ENCODE measurements at places on chromosomes 2 and 18. TPM values are rescaled to one million over a fixed set of nuclear protein-coding genes. Genes with fewer than 3 reads are reported as not detected.

EFEMP1 gene
- total RNA-seq, result 42.8 TPM

GRCh38 chr18:9737472-9738121 is 29.5 kb downstream of the RAB31 start:
- peaks cover 23% of the 10 kb centered on the region for H3K4me1 ChIP-seq
- H3K4me3 ChIP-seq, result no peak overlapping the region
- no peaks in the 10 kb centered on the region for H3K27me3 ChIP-seq
- DNase-seq, result peak; percentile 44
- no peaks in the 10 kb centered on the region for H3K36me3 ChIP-seq
- no peak overlapping the region for H3K27ac ChIP-seq

DNA sequence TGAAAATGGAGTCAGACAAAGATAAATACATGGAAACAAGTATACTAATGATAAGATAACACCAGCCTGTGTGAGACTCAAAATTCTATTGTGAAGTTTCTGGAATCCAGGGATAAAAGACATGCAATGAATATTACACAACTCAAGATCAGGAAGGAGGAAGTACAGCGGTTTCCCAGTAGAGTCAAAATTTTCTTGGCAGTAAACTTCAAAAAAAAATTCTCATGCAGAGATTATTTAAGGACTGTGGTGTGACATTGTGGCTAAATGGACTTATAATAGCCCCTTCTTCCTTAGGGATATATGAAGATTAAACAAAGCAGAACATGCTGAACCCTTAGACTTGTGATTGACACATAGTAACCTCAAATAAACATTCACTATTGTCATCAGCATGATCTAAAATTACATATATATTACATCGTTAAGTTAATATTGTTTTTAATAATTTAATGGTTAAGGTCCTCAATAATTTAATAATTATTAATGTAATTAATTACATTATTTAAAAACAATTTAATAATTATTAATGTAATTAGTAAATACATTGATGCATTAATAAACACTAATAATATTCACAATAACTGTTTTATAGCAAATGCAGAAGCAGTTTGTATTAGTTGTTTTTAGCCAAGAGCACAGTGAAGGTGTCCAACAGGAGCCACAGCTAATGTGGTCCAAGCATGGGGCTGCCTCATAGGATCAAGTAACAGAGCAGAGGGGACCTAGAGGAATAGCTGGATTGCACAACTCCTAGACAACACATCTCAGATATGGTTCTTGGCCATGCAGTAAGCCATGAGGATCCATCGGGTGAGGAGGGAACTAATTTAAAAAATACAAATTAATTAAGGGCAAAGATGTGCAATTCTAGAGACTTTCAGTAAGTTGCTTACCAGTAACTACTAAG is 77.3 kb downstream of the POLE4 start:
- H3K4me1 ChIP-seq, result no peaks in the 10 kb centered on the region
- no peaks in the 10 kb centered on the region for H3K36me3 ChIP-seq
- no peaks in the 10 kb centered on the region for H3K27me3 ChIP-seq
- H3K27ac ChIP-seq, result peak overlapping the region; percentile 62
- DNase-seq, result no peak

GRCh38 chr2:97745474-97746174 is 32.2 kb downstream of the ZAP70 start:
- peaks cover 18% of the 10 kb centered on the region for H3K4me1 ChIP-seq
- peaks cover 10% of the 10 kb centered on the region for H3K36me3 ChIP-seq
- H3K27me3 ChIP-seq, result no peaks in the 10 kb centered on the region
- H3K27ac ChIP-seq, result no peak overlapping the region

GRCh38 chr2:95300450-95300849 is 3.3 kb downstream of the KCNIP3 start:
- no peaks in the 10 kb centered on the region for H3K36me3 ChIP-seq
- H3K4me1 ChIP-seq, result peaks cover 29% of the 10 kb centered on the region
- no peak for DNase-seq
- peaks cover 8% of the 10 kb centered on the region for H3K27me3 ChIP-seq
- H3K4me3 ChIP-seq, result no peak overlapping the region

GRCh38 chr2:174002679-174003078 is 37.5 kb upstream of the SP3 start:
- no peaks in the 10 kb centered on the region for H3K36me3 ChIP-seq
- DNase-seq, result no peak
- no peak overlapping the region for H3K27ac ChIP-seq
- no peaks in the 10 kb centered on the region for H3K27me3 ChIP-seq

GRCh38 chr2:197191177-197191939 is 119.2 kb downstream of the ANKRD44 start:
- DNase-seq, result no peak
- H3K27me3 ChIP-seq, result peaks cover 3% of the 10 kb centered on the region
- H3K36me3 ChIP-seq, result no peaks in the 10 kb centered on the region

ANKZF1 gene
- total RNA-seq, result 58.3 TPM

- no peak for DNase-seq
- no peaks in the 10 kb centered on the region for H3K36me3 ChIP-seq
- no peaks in the 10 kb centered on the region for H3K4me1 ChIP-seq
- no peak overlapping the region for H3K4me3 ChIP-seq
- H3K27ac ChIP-seq, result no peak overlapping the region
- H3K27me3 ChIP-seq, result no peaks in the 10 kb centered on the region
Measured at GRCh38 chr18:25946540-25946939, 143.9 kb downstream of the SS18 start.

DNA sequence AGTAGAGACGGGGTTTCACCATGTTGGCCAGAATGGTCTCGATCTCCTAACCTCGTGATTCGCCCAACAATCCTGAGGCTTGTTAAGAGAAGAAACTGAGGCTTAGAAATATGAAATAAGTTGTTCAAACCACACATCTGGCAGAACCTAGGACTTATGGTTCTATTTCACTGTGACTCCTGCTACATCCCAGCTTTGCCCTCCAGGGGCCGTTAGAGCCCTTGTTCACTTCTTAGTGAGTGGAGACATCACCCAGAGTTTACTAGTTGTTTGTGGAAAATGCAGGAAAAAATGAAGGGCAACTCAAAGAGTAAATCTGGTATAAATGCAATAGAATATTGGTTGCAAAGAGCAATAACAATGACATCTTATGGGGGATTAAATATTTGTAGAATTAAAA is 43.9 kb downstream of the MARCHF4 start:
- peaks cover 17% of the 10 kb centered on the region for H3K27me3 ChIP-seq
- DNase-seq, result no peak
- no peaks in the 10 kb centered on the region for H3K36me3 ChIP-seq
- no peak overlapping the region for H3K4me3 ChIP-seq
- no peak overlapping the region for H3K27ac ChIP-seq
- no peaks in the 10 kb centered on the region for H3K4me1 ChIP-seq

- peak overlapping the region; percentile 15 for H3K27ac ChIP-seq
- H3K4me3 ChIP-seq, result no peak overlapping the region
- peaks cover 9% of the 10 kb centered on the region for H3K27me3 ChIP-seq
- H3K36me3 ChIP-seq, result no peaks in the 10 kb centered on the region
Measured at GRCh38 chr18:49678440-49678839, 116.6 kb downstream of the LIPG start.

GRCh38 chr2:6392966-6393365 is 472.7 kb downstream of the CMPK2 start:
- H3K27me3 ChIP-seq, result no peaks in the 10 kb centered on the region
- H3K4me3 ChIP-seq, result no peak overlapping the region
- peaks cover 2% of the 10 kb centered on the region for H3K4me1 ChIP-seq

RAB27B gene
- 1.3 TPM for total RNA-seq

- no peak overlapping the region for H3K27ac ChIP-seq
- H3K27me3 ChIP-seq, result no peaks in the 10 kb centered on the region
- peaks cover 11% of the 10 kb centered on the region for H3K4me1 ChIP-seq
- no peak for DNase-seq
- no peaks in the 10 kb centered on the region for H3K36me3 ChIP-seq
- no peak overlapping the region for H3K4me3 ChIP-seq
Measured at GRCh38 chr2:109001201-109001600, 12.2 kb upstream of the EDAR start.

LMAN2L gene
- total RNA-seq, result 33.3 TPM

DNA sequence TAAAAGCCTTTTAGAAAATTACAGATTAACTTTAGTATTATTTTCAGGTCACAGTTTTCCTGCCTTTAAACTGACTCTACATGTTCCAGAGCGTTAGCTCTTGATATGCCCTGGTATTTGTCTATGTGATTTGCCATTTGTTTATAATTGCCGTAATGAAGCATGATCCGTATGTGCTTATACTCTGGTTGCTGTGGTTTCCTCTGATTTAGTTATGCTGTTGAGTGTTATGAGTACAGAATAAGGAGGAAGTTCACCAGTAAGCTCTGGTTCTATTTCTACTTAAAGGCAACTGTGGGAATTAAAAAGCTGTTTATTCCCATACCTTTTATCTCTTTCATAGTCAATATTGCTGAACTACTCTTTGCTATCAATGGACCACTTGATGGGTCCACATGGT is 123.5 kb downstream of the OSBPL6 start:
- H3K4me1 ChIP-seq, result peaks cover 41% of the 10 kb centered on the region
- H3K4me3 ChIP-seq, result no peak overlapping the region

- no peaks in the 10 kb centered on the region for H3K4me1 ChIP-seq
- no peaks in the 10 kb centered on the region for H3K27me3 ChIP-seq
- peaks cover 2% of the 10 kb centered on the region for H3K36me3 ChIP-seq
- H3K4me3 ChIP-seq, result no peak overlapping the region
Measured at GRCh38 chr2:135703300-135703699, 38.4 kb upstream of the UBXN4 start.

TMEM247 gene
- total RNA-seq, result not detected

ZSCAN30 gene
- 29.3 TPM for total RNA-seq

GRCh38 chr2:219058541-219059374 is 2.0 kb downstream of the IHH start:
- no peaks in the 10 kb centered on the region for H3K36me3 ChIP-seq
- peaks cover 92% of the 10 kb centered on the region for H3K27me3 ChIP-seq
- no peak overlapping the region for H3K4me3 ChIP-seq
- H3K4me1 ChIP-seq, result peaks cover 8% of the 10 kb centered on the region

DNA sequence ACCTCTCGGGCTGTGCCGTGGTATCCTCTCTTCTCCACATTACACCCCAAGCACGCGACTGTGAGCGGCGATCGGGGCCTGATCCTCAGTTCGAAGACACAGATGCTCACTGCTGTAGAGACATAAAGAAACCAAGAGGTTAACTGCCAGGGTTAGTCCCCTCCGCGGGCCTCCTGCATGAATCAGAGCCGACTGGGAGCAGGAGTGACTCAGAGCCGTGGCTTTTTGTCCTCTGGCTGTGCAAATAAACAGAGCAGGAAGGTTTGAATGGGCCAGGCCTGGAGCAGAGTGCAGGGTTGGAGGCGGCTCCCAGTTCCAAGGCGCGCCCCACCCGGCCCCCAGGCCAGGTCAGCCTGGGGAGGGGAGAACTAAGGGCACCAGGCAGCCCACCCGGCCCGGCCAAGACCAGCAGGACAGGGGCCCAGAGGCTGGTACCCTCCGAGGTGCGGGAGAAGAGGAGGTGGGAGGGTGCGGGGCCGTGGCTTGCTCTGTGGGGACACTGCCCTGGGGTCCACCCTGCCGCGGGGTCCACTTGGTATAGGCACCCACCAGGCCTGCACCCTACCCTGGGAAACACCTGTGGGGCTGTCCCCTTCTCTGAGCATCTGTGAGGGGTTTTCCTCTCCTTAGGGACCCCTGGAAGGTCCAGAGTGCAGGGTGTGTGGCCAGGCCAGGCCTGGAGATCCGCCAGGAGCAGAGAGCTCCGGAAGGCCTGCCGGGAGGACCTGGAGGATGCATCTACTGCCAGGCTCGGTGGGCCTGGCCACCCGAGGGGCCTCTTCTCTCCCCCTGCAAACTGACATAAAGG is 16.5 kb downstream of the TWIST2 start:
- H3K36me3 ChIP-seq, result no peaks in the 10 kb centered on the region
- H3K4me3 ChIP-seq, result peak overlapping the region; percentile 27
- peak; percentile 67 for DNase-seq
- peaks cover 29% of the 10 kb centered on the region for H3K4me1 ChIP-seq
- H3K27ac ChIP-seq, result peak overlapping the region; percentile 96

TRABD2A gene
- total RNA-seq, result 0.45 TPM

DNA sequence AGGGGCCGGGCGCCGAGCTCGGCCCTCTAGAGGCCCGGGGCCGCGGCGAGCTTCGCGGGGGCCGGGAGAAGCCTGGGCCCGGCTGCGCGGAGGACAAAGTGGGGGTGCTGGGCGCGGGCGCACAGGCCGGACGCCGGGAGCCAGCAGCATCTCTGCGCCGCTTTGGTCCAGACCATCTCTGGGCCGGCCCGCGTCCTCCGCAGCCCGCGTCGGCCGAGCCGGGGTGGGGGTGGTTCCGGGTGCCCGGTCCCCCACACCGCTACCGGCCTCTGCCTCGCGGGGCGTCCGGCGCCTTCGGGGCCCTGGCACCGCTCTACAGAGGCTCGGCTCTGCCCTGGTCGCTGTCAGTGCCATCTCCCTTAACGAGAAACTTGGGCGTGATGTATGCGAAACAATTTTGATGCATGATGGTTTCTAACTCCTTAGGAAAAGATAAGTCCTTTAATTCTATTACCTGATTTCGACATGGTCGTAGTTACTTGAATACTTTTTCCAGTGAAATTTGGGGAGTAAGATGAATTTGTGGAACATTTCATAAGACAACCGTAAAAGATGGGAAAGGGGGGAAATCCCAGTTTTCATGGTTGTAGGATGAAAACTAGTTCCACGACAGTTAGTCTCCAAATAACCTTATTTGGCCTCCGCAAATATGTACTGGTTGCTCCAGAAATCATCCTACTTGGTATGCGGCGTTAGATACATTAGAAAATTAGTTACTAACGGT is 562 bp downstream of the TWSG1 start:
- H3K27ac ChIP-seq, result peak overlapping the region; percentile 78
- peak; percentile 39 for DNase-seq
- peaks cover 11% of the 10 kb centered on the region for H3K4me1 ChIP-seq
- H3K27me3 ChIP-seq, result no peaks in the 10 kb centered on the region
- H3K36me3 ChIP-seq, result peaks cover 10% of the 10 kb centered on the region
